ENCODE measurements at places on chromosomes 7 and 10.

GRCh38 chr10:86317949-86318725 lies 48.5 kb downstream of the GRID1 start:
- DNase-seq, result no peak

DNA sequence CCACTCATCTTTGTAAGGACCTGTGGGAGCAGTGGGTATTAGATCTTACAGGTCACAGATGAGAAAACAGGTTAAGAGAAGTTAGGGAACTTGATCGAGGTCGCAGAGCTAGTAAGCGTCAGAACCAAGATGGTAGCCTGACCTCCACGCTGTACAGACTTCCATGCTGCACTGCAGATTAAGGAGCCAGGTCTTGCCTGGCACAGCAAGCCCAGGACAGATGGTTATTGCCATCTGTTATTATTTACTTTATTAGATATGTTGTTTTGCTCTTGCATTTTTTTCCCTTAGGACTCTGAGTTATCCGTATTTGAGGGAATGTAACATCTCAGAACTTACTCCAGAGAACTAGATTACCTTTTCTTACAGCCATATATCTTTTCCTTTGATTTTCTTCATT lies 147.2 kb downstream of the NSUN6 start:
- DNase-seq, result no peak

- DNase-seq, result no peak
Measured at GRCh38 chr7:114976666-114977065, 54.8 kb downstream of the MDFIC start.

- no peak for DNase-seq
Measured at GRCh38 chr7:157270060-157270444, 66.8 kb upstream of the DNAJB6 start.

DNA sequence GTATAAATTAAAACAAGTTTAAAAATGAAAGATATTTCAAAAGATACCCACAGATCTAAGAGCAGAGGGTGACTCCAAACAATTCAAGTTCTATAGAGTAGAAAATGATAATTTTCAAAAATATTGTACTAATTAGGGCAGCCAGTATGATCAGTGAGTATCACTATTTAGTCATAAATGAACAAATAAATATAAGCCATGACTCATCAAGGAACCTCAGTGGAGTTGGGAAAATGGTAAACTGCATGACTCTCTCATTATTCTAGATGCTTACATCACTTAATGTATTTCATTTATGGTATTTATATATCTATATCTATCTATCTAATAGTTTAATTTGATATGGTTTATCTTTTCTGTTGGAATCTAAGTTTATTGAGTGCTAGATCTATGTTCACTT lies 94.3 kb downstream of the THSD7A start:
- no peak for DNase-seq

DNA sequence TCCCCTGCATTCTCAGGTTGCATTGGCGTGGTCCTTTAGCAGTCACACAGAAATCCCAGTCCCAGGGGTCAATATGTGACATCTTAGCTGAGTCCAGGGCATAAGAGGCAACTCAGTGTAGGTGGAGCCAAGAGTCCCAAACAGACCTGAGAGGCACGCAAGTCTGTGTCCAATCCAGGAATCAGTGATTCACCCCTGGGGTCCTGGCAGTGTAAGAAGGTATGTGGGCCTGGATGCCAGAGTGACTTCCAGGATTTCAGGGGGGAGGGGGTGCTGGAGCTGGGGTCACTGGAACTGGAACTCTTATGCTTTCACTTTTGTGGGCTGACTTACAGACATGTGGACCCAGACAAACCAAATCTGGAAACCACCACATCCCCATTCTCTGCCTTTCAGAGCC lies 26.8 kb downstream of the FRMPD2 start:
- peak; percentile 11 for DNase-seq

GRCh38 chr10:129544205-129545202 lies 77.5 kb downstream of the MGMT start:
- DNase-seq, result no peak

Data from stromal cell of bone marrow (primary cell).